ENCODE measurements at places on chromosomes 6 and 20.

GRCh38 chr20:62475772-62476055 lies at the start of gene GATA5:
GATA5 (minus strand) TSS chr20:62475995; CDS start chr20:62475521, 474 bp downstream.
- DNase-seq: no peak

DNA sequence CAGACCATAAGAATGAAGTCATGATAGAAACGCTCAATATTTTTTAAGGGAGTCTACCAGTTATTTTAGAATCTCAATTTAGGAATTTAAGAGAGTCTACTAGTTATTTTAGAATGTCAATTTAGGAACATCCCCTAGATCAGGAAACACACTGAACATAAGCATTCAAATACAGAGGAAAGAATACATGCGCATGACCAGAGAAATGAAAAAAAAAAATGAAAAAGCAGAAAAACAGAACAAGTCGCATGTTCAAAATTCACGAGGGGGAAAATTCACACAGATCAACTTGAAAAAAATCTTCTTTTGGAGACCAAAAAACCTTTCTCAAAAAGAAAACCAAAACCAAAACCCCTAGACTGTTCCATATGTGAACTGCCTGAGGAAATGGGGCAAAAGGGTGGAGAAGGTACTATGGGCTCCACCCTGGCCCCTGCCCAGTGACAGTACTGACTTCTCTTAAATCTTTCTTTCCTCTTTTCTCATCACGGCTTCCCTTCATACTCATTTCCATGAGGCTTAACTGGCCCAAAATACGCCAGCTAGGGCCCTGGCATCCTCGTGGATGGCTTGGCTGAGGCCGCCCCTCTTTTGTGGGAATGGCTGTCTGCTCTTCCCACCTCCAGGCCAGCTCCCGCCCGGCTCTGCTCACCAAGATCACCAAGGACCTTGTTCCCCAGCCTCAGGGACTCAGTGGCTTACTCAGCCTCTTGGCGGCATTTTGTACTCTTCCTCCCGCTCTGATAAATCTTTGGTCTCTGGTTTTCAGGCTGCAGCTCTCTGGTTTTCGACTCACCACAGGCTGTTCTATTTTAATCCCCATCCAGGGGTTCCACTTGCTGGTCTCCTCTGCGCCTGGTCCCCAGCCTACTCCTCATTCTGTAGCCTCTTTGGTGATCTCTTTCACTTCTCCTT lies 11.2 kb downstream of the ZBTB2 start:
- DNase-seq: peak; percentile 31

DNA sequence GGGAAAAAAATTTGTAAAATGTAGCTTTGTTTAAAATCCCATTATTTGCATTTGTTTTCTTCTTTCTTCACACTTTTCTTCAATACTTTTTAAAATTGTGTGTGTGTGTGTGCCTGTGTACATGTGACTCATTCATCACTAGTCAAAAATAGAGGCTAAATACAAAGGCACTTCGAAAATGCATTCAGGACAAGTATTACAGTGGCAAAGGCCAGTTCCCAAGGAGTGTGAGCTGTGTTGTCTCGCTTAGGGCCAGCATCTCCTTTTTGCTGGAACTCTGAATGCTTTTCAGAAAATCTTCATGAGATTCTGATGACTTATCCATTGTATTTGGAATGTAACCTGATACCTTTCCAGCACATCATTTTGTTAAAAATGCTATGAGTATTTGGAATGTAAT lies 288.5 kb upstream of the CNR1 start:
- DNase-seq: no peak

DNA sequence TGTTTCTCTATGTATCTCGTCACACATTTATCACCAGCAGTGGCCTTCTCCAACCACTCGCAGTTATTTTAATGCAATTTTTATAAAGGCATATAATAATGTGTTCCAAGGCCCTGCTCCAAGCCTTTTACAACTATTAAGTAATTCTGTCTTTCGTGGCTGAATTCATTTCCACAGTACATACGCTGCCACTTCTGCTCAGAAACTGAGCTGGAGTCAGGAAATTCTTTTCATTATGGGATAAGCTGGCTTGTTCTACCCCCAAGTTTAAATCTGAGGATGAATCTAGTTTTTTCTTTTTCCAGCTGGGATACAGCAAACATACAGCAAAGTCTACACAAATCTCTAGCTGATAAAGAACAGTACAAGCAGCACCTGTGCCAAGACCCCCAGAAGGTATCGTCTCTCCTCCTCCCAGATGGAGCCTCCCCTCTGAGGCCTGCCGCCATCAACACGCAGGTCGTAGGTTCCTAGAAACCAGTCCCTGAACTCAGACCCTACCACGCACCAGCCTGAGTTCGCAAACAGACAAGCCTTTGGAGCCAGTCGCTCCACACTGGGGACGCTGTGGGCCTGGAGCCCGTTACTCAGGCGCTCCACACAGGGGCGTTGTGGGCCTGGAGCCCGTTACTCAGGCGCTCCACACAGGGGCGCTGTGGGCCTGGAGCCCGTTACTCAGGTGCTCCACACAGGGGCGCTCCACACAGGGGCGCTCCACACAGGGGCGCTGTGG lies 263.5 kb downstream of the THBS2 start:
- no peak for DNase-seq

GRCh38 chr6:4313044-4313686 lies 177.8 kb upstream of the ECI2 start:
- DNase-seq: no peak

- no peak for DNase-seq
These were observed 76.2 kb upstream of the FOXP4 start for GRCh38 chr6:41470029-41470330.

DNA sequence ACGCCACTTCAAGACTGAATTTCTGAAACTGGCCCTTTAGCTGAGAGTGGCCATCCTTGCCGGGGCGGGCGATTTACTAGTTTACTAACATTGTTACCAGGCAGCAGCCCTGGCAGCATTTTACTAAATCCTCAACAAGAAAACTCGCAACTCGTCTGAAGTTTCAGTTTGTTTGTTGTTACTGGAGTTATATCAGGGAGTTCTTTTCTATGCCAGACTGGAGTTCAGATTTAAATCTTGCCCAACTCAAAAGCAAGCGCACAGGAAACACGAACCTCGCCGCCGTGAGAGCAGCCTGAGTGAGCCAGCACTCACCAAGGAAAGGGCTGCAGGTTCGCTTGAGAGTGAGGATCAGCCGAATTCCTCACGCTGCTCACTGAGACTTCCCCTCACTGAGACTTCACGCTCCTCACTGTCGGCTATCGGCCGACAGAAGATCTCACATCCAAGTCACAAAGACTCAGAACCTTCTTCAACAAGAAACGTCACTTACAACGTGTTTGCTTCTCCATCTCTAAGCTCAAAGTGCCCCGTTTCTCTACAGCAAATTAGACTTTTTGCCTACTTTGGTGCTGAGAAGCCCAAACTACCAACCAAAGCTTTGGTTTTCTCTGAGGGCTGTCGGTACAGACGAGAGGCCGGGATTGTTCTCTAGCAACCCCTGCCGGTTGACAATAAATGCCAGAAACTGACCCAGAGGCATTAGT lies 78.9 kb downstream of the OLIG3 start:
- peak; percentile 54 for DNase-seq

DNA sequence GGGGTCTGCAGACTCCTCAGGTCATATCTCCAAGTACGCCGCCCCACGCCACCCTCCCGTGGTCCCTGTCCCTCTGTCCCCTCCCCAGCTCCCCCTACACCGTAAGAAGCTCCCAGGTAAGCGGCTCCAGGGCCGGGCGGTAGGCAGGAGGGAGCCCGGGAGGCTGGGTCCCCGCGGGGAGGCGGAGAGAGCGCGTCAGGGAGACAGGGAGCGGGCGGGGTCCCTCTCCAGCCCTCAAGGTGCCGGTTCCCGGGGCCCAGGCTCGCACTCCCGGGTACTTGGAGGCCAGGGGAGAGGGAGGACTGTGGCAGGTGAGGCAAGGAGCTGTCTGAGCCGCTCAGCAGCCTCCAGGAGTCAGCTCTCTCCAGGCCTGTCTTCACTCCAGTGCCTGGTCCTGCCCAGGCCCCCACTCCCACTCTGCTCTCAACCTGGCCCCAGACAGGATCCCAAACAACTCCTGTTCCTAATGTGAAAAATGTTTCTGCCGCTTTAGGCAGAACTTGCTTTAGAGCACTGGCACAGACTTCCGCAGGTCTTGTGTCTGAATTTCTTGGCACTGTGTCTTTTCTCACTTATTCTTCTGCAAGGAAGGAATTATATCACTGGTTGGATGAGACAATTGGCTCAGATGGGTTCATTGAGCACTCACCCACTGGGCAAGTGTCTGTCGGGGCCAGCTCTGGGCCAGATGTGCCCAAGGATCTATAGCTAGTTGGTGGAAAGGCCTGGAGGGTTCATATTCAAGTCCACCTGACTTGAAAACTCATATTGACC lies 36.6 kb downstream of the HLA-G start:
- DNase-seq: no peak

- no peak for DNase-seq
These were observed 5.5 kb upstream of the UTRN start for GRCh38 chr6:144279484-144280150.

GRCh38 chr6:160027076-160027475 lies 58.2 kb downstream of the IGF2R start:
- no peak for DNase-seq

GRCh38 chr6:73309785-73310502 lies 44.1 kb downstream of the DPPA5 start:
- peak; percentile 52 for DNase-seq

- no peak for DNase-seq
These were observed 521.2 kb upstream of the IMPG1 start for GRCh38 chr6:76593668-76594067.

DNA sequence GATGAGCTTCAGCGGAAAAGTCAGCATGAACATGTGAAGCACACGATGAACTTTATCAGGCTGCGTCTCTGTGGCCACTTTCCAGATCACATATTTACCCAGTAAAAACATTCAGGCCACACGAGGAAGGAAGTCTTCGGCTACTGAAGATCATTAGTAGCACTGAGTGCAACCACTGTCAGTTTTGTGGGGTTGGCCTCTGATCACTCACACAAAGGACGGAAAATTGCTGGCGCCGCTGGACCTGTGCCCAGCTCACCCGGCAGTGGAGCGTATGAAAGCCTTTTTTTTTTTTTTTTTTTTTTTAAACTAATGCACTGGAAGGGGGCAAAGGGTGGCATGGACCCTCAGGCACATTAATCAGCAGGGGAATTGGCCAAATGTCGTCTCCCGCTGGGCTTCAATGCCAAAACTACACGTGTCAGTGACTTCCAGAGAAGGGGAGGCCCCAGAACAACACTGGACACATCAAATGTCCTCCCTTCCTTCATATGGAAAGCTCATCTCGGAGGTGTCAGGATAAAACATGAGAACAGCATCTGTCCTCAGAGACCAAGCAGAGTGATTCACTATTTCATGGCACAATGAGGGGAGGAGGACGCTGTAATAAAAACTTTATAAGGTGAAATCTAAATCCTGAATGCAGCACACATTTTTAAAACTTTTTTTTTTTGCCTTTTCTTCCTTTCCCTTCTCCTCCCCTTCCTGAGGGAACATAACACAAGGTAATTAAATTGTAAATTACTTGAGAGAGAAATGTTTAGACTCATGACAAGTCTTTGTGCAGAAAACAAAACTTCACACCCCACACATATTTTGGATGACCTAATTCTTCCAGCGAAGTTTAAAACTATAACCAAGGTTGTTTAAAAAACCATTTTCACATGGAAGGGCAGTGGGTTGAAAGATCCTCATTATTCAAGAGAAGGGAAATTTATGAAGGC lies 223.4 kb downstream of the FOXC1 start:
- DNase-seq: no peak

DNA sequence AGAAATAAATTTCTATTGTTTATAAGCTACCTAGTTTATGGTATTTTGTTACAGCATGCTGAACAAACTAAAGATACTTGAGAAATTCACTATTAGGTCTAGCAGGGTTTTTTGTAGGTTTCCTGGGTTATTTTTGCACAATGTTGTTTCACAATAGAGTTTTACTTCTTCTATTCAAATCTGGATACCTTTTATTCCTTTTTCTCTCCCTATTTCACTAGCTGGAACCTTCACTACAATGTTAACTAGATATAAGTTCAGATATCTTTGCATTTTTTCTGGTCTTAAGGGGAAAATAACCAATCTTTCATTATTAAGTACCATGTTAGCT lies 237.7 kb upstream of the CITED2 start:
- no peak for DNase-seq

- no peak for DNase-seq
These were observed 2.2 kb upstream of the FAM162B start for GRCh38 chr6:116767715-116768114.

- DNase-seq: no peak
These were observed 5.0 kb upstream of the ADTRP start for GRCh38 chr6:11783524-11784064.

GRCh38 chr6:76222189-76222588 lies 149.7 kb upstream of the IMPG1 start:
- DNase-seq: no peak

GRCh38 chr6:54846243-54846856 lies at the start of gene FAM83B:
FAM83B (plus strand) TSS chr6:54846771; CDS start chr6:54870247, 23,476 bp downstream.
- no peak for DNase-seq

- no peak for DNase-seq
These were observed 43.5 kb downstream of the NT5E start for GRCh38 chr6:85493389-85493788.

- no peak for DNase-seq
These were observed 162.8 kb upstream of the RSPO3 start for GRCh38 chr6:126955621-126956020.

GRCh38 chr20:46789339-46790028 lies 80.0 kb downstream of the SLC2A10 start:
- DNase-seq: no peak

- DNase-seq: no peak
These were observed 51.0 kb downstream of the TFAP2A start for GRCh38 chr6:10363911-10364310.

DNA sequence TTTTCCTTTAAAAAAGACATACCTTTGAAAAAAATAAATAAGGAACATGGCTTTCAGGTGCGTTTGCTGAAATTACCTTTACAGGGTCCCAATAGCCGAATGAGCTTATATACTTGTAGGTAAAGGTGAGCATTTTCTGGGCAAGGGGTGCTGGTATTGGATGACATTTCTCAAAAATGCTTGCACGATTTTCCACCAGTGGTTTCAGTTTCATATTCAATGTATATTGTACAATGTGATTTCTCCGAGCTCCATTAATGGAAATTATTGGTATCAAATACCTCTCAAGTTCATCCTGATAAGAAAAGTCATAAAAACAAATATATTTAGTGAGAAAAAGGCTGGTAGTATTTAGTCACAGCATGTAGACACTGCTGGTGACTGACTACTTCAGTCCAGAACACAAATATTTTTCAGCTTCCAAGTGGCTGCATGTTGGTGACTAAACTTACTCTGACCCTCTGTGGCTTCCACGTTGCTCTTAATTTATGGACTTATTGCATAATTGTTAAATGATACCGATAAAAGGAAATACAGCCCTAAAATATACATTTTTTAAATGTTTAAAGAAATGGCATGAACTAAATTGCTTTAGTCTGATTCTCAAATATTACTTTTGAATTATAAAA lies 32.9 kb upstream of the ZBTB24 start:
- no peak for DNase-seq

DNA sequence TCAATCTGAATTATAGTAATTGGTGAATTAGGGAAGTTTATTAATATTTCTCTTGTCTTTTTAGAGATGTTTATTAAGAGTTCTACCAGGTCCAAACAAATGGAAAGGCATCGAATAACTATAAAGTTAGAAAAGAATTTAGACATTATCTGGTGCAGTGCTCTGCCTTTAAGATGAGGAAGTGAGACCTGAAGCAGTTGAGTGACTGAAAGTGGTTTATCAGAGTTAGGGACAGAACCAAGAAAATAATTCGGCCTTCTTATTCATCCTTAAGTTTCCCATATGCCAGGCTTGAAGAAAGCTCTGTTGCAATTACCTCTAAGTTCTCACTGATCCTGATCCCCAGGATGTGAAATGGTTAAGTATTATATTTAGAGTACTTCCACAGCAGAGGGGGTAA lies 94.2 kb upstream of the FLRT3 start:
- no peak for DNase-seq
